ENCODE measurements at places on chromosomes 5 and 9.
A peak's percentile ranks its signal among the peaks of the same experiment; 100 is the strongest.

GRCh38 chr9:134181648-134182034, 17.3 kb upstream of the RNU6ATAC start:
- no peak for DNase-seq

GRCh38 chr9:27441741-27442070, 82.4 kb upstream of the IFNK start:
- DNase-seq: no peak

DNA sequence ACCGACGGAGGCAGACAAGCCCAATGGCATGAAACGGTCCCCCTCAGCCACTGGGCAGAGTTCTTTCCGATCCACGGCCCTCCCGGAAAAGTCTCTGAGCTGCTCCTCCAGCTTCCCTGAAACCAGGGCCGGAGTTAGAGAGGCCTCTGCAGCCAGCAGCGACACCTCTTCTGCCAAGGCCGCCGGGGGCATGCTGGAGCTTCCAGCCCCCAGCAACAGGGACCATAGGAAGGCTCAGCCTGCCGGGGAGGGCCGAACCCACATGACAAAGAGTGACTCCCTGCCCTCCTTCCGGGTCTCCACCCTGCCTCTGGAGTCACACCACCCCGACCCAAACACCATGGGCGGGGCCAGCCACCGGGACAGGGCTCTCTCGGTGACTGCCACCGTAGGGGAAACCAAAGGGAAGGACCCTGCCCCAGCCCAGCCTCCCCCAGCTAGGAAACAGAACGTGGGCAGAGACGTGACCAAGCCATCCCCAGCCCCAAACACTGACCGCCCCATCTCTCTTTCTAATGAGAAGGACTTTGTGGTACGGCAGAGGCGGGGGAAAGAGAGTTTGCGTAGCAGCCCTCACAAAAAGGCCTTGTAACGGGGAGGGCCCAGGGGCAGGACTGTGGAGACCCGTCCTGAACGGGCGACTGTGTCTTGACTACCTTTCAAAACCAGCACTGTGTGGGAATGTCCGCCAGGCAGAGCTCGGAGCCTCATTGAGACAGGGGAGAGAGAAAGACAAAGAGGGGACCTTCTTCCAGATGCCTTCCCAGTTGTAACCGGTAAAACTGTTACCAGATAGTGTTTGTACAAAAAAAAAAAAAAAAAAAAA, 29.9 kb downstream of the CD180 start:
- peak; percentile 67 for DNase-seq

GRCh38 chr9:136881691-136882108, 4.6 kb upstream of the TRAF2 start:
- peak; percentile 58 for DNase-seq
